Uterus (tissue), 4 donors: ENCODE measurements at places on chromosomes 5 and 9. TPM values are rescaled to one million over a fixed set of nuclear protein-coding genes. Genes with fewer than 3 reads are reported as not detected.

Gene PTGES
- total RNA-seq: 7.5 TPM

Gene ABO
- 0.29 TPM for total RNA-seq

Gene ARHGEF28
- total RNA-seq: 16.0 TPM

Gene DNM1
- 23.1 TPM for total RNA-seq

Gene S100Z
- not detected for total RNA-seq

Gene ABLIM3
- 11.2 TPM for total RNA-seq

Gene ANGPTL2
- total RNA-seq: 36.5 TPM

Gene LOX
- 31.5 TPM for total RNA-seq

Gene DOK3
- total RNA-seq: 3.6 TPM

Gene DPYSL3
- 175 TPM for total RNA-seq

Gene LEAP2
- total RNA-seq: 0.88 TPM

Gene PPP3R2
- not detected for total RNA-seq
